ENCODE measurements at places on chromosomes 6 and 20.

DNA sequence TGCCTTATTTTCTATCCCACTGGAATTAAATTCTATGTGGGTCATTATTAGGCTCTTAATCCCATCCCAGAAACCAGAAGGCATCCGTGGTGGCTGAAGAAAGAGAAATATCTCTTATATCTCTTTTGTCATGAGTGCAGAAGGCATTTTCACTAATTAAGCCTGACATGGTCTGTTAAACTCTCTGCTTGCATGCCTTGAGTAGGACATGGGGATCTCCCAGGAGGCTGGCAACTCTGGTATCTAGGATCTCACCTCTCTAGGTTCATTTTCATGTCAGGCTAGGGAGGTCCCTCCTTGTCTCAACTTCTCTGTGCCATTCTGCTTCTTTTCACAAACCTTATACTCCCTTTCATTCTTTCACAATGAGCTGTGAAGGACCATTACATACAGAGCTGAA, 25.3 kb upstream of the GPR63 start:
- no peak for DNase-seq

GRCh38 chr20:38843346-38843745, 37.8 kb downstream of the PPP1R16B start:
- DNase-seq: no peak

GRCh38 chr6:76416821-76417605, 344.6 kb upstream of the IMPG1 start:
- no peak for DNase-seq

- DNase-seq: no peak
Measured at GRCh38 chr6:54695815-54696214, 150.8 kb upstream of the FAM83B start.

DNA sequence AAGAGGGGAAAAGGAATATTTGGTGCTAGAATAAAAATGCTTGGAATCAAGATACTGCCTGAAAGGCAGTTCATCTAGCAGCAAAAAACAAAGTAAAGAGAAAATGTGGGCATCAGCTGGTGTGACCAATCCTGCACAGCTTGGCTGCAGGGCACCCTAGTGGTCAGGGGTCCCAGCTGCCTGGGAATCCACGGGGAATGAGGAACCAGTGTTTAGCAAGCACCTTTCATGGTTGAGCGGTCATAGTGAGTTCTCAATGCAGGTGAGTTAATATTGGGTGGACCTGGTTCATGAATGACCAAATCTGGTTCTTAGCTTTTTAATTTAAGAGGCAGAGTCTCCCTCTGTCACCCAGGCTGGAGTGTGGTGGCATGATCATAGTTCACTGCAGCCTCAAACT, 53.3 kb downstream of the CAP2 start:
- no peak for DNase-seq

- DNase-seq: no peak
Measured at GRCh38 chr20:2053615-2054014, 48.0 kb upstream of the STK35 start.

- DNase-seq: no peak
Measured at GRCh38 chr6:132764370-132764769, 6.7 kb upstream of the VNN2 start.

- no peak for DNase-seq
Measured at GRCh38 chr20:10105046-10105445, 70.3 kb downstream of the ANKEF1 start.

DNA sequence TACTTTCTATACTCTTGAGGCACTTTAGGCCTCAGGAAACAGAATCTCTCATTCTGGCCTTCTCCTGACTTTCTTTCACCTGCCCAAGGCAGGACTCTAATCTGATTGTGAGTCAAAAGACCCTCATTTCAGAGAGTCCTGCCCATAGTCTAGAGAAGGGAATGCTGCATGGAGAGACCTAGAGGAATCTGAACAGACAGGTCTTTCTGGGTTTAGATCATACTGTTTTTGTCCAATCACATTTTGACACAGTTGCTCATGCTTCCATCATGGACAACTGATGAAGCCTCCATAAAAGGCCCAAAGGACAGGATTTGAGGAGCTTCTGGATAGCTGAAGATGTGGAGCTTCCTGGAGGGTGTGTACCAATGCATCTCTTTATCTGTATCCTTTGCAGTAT, 48.1 kb upstream of the BTBD3 start:
- DNase-seq: no peak

GRCh38 chr6:150427037-150427602, 58.3 kb downstream of the IYD start:
- DNase-seq: no peak

Data from activated CD4-positive, alpha-beta memory T cell treated with anti-CD3 and anti-CD28 coated beads, Interleukin-2, amount 10 ng/mL, durations not matched to agents 7 days and 5 days (primary cell).